ENCODE measurements at places on chromosomes 2 and 18. TPM values are rescaled to one million over a fixed set of nuclear protein-coding genes. Genes with fewer than 3 reads are reported as not detected.
A peak's percentile ranks its signal among the peaks of the same experiment; 100 is the strongest.

The SERPINB3 gene
- total RNA-seq = not detected

The COL6A3 gene
- 1.5 TPM for total RNA-seq

The FSIP2 gene
- 0.19 TPM for total RNA-seq

The AKAIN1 gene
- total RNA-seq = not detected

The PSMA8 gene
- 0.70 TPM for total RNA-seq

The B3GNT7 gene
- 0.43 TPM for total RNA-seq

The FOXD4L1 gene
- 0.60 TPM for total RNA-seq

The SP140 gene
- 51.5 TPM for total RNA-seq

DNA sequence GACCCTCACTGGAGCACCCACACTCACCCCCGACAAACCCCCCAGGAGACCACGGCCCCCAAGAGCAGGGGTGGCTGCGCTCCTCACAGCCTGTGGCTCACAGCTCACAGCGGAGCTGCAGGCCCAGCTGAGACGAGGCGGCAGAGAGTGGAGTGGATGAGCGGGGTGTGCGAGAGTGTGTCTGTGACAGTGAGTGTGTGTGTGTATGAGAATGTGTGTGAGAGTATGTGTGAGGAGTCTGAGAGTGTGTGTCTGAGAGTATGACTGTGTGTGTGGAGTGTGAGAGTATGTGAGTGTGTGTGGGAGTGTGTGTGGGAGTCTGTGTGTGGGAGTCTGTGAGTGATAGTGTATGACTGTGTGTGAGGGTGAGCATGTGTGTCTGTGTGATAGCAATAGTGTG, 55.3 kb upstream of the ID2 start:
- no peaks in the 10 kb centered on the region for H3K4me1 ChIP-seq
- H3K27me3 ChIP-seq = no peaks in the 10 kb centered on the region
- no peaks in the 10 kb centered on the region for H3K36me3 ChIP-seq
- DNase-seq = no peak
- H3K27ac ChIP-seq = no peak overlapping the region

DNA sequence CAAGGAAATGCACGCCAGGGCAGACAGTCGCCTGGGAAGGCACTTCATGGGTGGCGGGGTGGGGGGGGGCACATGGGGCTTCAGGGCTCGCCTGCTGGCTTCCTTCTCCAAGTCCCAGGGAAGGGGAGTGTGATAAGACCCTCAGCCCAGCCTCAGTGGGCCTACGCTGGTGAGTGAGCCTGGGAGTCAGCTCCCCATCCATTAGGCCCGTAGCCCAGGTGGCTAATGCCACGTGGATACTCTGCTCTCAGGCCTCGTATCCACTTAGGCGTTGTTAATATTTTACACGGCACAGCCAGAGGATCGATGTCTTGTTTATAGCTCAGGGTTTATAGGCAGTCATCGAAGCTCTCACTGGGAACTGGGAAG, 47.1 kb downstream of the KCNIP3 start:
- no peak overlapping the region for H3K4me3 ChIP-seq
- no peak for DNase-seq
- no peaks in the 10 kb centered on the region for H3K36me3 ChIP-seq
- H3K27ac ChIP-seq = no peak overlapping the region
- H3K27me3 ChIP-seq = peaks cover 3% of the 10 kb centered on the region

GRCh38 chr2:202360646-202361045, 15.5 kb upstream of the BMPR2 start:
- no peak for DNase-seq
- no peak overlapping the region for H3K4me3 ChIP-seq
- no peak overlapping the region for H3K27ac ChIP-seq
- H3K36me3 ChIP-seq = no peaks in the 10 kb centered on the region
- no peaks in the 10 kb centered on the region for H3K4me1 ChIP-seq
- no peaks in the 10 kb centered on the region for H3K27me3 ChIP-seq

DNA sequence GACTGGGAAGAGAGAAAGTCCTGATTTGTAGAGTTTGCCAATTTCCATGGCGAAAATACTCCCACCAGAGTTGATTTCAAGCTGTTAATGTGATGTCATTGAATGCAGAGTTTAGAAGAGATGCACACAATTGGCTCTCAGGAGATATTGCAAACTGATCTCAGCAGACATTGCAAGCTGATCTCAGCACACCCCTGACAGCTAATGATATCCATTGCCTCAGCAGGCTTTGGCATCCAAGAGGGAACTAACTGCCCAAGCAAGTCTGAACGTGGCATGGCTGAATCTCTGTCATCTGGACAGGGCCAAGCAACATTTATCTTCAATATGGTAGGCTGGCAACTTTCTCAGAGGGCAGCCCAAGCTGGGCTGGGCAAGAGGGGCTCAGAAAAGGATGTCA, 78.4 kb upstream of the CYP1B1 start:
- H3K4me1 ChIP-seq = no peaks in the 10 kb centered on the region
- no peaks in the 10 kb centered on the region for H3K27me3 ChIP-seq
- no peak for DNase-seq
- H3K4me3 ChIP-seq = no peak overlapping the region
- no peaks in the 10 kb centered on the region for H3K36me3 ChIP-seq
- H3K27ac ChIP-seq = no peak overlapping the region

DNA sequence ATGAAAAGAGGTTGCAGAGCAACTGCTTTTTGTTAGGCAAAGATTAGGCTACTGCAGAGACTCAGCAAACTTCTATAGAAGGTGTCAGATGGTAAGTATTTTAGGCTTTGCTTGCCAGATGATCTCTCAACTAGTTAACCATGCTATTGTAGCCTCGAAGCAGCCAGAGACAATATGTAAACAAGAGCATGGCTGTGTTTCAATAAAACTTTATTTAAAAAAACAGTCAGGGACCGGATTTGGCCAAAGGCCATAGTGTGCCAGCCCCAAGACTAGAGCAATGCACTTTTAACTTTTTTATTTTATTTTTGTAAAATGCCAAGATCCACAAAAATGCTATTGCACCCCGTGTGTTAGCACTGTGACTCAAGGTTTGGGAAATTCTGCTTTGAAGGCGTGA, 1.4 kb downstream of the IL37 start:
- H3K27me3 ChIP-seq = no peaks in the 10 kb centered on the region
- no peaks in the 10 kb centered on the region for H3K36me3 ChIP-seq
- no peak for DNase-seq
- H3K4me1 ChIP-seq = no peaks in the 10 kb centered on the region
- no peak overlapping the region for H3K27ac ChIP-seq

DNA sequence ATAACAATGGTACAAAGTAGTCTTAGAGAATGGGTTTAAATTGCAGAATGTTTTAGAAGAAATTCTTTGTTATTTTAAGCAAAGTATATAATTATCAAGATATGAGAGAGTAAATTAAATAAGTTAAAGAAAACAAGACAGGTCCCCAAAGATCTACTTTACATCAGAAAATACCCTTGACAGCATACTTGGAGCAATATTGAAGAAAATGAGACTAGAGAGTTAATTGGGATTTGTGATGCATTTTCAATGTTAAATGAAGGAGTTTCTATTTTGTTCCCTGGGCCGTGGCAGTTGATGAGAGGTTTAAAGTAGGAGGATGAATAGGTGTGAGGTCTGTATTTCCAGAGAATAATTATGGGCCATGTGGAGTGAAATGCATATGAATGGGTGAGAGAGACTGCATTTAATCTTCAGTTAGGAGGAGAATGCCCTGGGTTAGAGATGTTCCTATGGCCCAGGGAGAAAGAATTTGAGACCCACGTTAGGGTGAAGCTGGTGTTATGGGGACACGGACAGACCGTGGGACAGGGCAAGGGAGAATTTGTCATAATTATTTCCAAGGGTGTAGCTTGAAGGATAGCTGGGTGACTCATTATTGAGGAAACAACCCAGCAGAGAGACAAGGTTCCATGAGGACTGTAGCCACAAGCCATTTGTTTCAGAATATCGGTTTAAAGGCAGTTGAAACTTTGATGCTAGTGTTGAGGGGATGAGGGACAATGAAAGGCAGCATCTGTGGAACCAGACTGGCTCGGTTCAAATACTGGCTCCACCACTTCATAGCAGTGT, 22.7 kb downstream of the MGAT5 start:
- no peak overlapping the region for H3K27ac ChIP-seq
- no peak overlapping the region for H3K4me3 ChIP-seq
- no peaks in the 10 kb centered on the region for H3K27me3 ChIP-seq
- DNase-seq = no peak
- peaks cover 7% of the 10 kb centered on the region for H3K4me1 ChIP-seq
- no peaks in the 10 kb centered on the region for H3K36me3 ChIP-seq

GRCh38 chr2:157900684-157901083, 24.6 kb upstream of the ACVR1 start:
- H3K4me3 ChIP-seq = peak overlapping the region; percentile 1
- peak overlapping the region; percentile 18 for H3K27ac ChIP-seq
- peaks cover 51% of the 10 kb centered on the region for H3K4me1 ChIP-seq
- no peaks in the 10 kb centered on the region for H3K36me3 ChIP-seq
- no peak for DNase-seq

- DNase-seq = no peak
- no peaks in the 10 kb centered on the region for H3K36me3 ChIP-seq
- peaks cover 6% of the 10 kb centered on the region for H3K4me1 ChIP-seq
- H3K27me3 ChIP-seq = peaks cover 8% of the 10 kb centered on the region
- H3K4me3 ChIP-seq = no peak overlapping the region
Measured at GRCh38 chr2:176157499-176158185, 535 bp downstream of the HOXD3 start.

GRCh38 chr2:149743842-149744448, 156.4 kb upstream of the MMADHC start:
- H3K4me3 ChIP-seq = no peak overlapping the region
- no peak for DNase-seq
- H3K4me1 ChIP-seq = no peaks in the 10 kb centered on the region
- no peak overlapping the region for H3K27ac ChIP-seq

- H3K4me1 ChIP-seq = no peaks in the 10 kb centered on the region
- no peak overlapping the region for H3K4me3 ChIP-seq
- H3K36me3 ChIP-seq = no peaks in the 10 kb centered on the region
- H3K27me3 ChIP-seq = no peaks in the 10 kb centered on the region
- no peak for DNase-seq
Measured at GRCh38 chr2:84492571-84492970, 23.7 kb upstream of the DNAH6 start.

GRCh38 chr2:38620282-38620977, 17.7 kb upstream of the HNRNPLL start:
- no peak overlapping the region for H3K4me3 ChIP-seq
- no peak overlapping the region for H3K27ac ChIP-seq
- no peaks in the 10 kb centered on the region for H3K4me1 ChIP-seq
- no peaks in the 10 kb centered on the region for H3K27me3 ChIP-seq
- no peaks in the 10 kb centered on the region for H3K36me3 ChIP-seq

- no peak overlapping the region for H3K4me3 ChIP-seq
- no peak for DNase-seq
- no peaks in the 10 kb centered on the region for H3K4me1 ChIP-seq
- H3K27me3 ChIP-seq = no peaks in the 10 kb centered on the region
Measured at GRCh38 chr2:25617948-25618646, 55.3 kb downstream of the DTNB start.

- H3K27me3 ChIP-seq = no peaks in the 10 kb centered on the region
- H3K36me3 ChIP-seq = no peaks in the 10 kb centered on the region
- peaks cover 11% of the 10 kb centered on the region for H3K4me1 ChIP-seq
- no peak overlapping the region for H3K4me3 ChIP-seq
- DNase-seq = no peak
- no peak overlapping the region for H3K27ac ChIP-seq
Measured at GRCh38 chr2:233350708-233351107, 3.6 kb upstream of the DGKD start.

- H3K27me3 ChIP-seq = no peaks in the 10 kb centered on the region
- H3K4me1 ChIP-seq = no peaks in the 10 kb centered on the region
- H3K4me3 ChIP-seq = no peak overlapping the region
- no peaks in the 10 kb centered on the region for H3K36me3 ChIP-seq
- no peak overlapping the region for H3K27ac ChIP-seq
Measured at GRCh38 chr2:177124371-177124770, 88.2 kb upstream of the HNRNPA3 start.
